ENCODE measurements at places on chromosomes 2 and 18.

- no peak for DNase-seq
Measured at GRCh38 chr2:64487256-64488049, 33.5 kb downstream of the LGALSL start.

- DNase-seq: no peak
Measured at GRCh38 chr2:205612636-205613035, 69.7 kb upstream of the NRP2 start.

DNA sequence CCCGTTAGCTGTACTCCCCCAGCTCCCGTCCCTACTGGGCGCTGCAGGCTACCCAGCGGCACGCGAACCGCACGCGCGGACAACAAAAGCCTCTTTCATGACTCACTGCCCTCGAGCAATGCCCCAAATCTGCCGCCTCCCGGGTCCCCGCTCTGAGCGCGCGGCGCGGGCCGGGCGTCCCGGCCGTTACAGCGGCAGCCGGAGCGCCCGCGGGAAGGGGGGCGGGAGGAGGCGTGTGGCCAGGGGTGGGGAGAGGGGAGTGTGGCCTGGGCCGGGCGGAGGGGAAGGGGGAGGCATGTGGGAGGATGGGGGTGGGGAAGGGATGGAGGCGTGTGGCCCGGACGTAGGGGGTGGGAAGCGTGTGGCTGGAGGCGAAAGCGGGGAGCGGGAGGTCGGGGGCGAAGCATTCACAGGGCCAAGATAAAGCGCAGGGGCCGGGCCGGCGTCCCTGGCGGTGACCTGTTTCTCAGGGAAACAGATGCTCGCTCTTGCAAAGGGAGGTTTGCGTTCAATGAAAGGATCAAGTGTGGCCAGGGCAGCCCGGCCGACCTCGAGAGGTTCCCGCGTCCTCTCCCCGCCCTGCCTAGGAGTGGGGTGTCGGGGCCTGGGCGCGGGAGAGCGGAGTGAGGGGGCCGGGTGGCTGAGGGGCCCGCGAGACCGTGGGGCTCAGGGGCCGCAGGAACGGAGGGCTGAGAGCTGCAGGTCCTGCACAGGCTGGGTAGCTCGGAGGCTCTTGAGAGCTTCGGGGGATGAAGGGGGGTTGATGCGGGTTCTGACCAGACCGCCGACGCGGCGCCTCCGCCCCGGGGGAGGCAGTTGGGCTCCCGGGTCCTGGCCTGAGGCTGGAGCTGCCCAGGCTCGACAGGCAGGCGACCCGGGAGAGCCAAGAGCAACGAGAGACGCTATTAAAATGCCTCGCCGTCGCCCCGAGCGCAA lies 3.5 kb upstream of the NEUROD1 start:
- DNase-seq: no peak

DNA sequence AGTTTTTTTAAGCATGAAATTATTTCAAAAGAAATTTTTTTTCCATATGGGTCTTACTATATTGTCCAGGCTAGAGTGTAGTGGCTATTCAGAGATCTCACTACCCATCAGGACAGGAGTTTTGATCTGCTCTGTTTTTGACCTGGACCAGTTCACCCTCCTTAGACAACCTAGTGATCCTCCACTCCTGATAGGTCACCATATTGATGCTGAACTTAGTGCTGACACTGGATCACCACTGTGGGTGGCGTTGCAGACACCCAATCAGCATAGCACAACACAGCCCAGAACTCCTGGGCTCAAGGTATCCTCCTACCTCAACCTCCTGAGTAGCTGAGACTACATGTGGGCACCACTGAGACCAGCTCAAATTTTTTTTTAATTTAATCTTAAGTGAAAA lies 8.2 kb downstream of the OLA1 start:
- no peak for DNase-seq

DNA sequence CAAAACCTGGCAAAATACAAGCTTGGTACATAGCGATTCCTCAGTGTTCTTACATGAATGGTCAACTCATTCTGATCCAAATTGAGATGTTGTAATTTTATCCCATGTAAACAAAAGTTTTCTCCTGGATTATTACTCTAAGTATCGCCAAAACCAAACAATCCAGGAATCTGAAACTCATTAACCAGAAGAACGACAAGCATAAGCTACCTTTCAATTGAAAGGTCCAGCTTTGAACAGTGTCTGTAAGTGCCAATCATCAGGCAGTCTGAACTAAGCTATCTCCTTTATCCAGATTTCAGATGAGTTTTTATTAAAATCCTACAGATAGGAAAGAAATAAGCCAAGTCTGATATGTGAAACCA lies 2.4 kb downstream of the MEX3C start:
- DNase-seq: no peak

DNA sequence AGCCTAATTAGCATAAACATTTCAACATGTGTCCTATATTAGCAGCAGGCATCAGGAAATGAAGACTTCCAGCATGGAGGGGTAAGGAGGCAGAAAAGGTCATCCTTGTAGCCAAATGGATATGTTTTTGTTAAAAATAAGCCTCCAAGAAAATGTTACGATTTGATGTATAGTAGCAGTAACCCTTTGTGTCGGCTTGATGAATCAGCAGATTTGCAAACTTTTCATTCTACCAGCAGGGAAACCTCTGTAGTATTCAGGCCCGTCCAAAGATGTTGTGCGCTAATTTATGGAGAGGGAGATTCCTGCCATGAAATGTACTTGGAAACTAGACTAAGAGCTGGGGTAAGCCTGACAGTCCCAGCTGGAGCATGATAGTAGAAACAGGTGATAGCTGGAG lies 780.8 kb upstream of the KLHL29 start:
- DNase-seq: no peak

DNA sequence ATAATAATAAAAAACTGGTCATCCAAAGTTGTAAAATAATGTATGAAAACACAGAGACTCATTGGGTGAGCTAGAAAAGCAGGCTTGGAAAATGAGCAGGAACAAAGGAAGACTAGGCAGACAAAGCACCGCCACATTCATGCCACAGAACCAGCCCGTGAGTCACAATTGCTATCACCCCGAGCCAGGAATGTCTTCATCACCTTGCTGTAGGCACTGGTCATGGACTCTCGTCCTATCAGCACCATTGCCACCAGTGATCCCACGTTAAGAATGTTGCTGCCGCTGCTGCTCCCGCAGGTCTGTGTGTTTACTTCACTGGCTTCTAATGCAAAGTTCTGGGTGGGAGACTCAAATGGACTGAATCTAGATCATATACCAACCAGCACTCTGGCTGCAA lies 417.9 kb downstream of the PID1 start:
- no peak for DNase-seq

GRCh38 chr18:59189008-59189407 lies 30.9 kb upstream of the GRP start:
- DNase-seq: no peak

GRCh38 chr2:105580870-105581554 lies 163.7 kb upstream of the NCK2 start:
- no peak for DNase-seq

- no peak for DNase-seq
Measured at GRCh38 chr2:39158351-39158750, 37.5 kb upstream of the SOS1 start.

DNA sequence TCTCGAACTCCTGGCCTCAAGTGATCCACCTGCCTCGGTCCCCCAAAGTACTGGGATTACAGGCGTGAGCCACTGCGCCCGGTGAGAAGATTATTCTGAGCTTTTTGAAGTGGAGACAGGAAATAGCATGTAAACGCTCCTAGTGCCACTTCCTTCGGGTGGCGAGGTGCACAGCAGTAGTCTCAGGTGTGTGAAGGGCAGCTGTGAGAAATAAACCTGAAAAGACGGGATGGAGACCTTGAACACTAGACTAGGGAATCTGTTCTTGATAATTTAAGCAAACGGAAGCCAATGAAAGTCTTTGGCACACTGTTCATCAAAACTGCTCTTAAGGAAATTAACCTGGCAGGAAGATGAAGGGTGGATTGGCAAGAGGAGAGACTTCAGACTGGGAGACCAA lies 439 bp upstream of the PLEKHH2 start:
- no peak for DNase-seq

- no peak for DNase-seq
Measured at GRCh38 chr18:49730951-49731391, 82.4 kb downstream of the ACAA2 start.

DNA sequence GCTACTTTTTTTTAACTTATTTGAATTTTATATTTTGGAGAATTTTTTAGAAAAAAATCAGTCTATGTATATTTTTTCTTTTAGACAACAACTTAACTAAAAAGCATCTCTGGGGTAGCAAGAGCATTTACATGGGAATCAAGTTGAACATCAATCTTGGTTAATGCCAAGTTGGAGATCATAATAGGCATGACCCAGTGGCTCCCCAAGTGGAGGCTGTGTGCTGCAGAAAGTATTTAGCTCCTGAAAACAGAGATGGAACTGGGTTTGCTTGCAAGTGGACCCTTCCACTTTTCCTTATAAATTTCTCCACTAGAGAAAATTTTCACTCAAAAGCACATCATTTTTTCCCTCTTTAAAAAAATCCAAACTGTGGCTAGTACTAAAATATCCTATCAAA lies 23.9 kb upstream of the CAVIN2 start:
- DNase-seq: no peak

- DNase-seq: no peak
Measured at GRCh38 chr2:85925216-85925671, 36.5 kb upstream of the ST3GAL5 start.

DNA sequence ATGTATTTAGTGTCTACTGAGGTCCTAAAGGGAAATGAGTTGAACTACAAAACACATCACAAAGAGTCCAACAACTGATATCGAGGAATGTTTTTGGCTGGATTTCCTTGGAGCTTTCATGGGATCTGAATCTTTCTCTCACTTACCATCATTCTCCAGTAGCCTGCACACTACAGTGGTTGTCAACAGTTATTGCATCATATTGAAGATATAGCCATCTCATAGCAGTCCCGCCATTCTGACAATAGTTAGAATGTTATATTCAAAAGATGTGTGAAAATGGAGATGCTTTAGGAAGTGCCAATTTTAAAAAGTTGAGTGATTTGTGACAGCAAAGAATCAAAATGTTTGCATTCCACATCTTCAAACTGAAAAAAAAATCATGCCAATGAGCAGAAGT lies 186.8 kb downstream of the DSC3 start:
- no peak for DNase-seq

GRCh38 chr2:42140496-42140895 lies 28.7 kb upstream of the EML4 start:
- no peak for DNase-seq

DNA sequence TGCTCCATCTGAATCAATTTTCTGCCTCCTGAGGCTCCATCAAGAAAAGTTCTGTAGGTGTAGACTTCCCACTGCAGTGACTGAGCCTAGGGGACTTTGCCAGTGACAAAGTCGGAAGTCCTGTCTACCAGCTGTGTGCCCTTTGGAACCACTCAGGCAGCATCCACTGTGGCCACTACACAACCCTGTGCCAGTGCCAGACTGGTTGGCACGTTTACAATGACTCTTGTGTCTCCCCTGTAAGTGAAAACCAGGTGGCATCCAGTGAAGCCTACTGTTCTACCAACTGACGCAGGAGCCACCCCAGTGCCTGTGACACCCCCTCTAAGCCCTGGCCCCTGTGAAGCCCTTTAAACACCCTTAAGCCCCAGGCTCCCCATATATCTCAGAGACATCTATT lies 132.1 kb upstream of the SERPINE2 start:
- peak; percentile 67 for DNase-seq

DNA sequence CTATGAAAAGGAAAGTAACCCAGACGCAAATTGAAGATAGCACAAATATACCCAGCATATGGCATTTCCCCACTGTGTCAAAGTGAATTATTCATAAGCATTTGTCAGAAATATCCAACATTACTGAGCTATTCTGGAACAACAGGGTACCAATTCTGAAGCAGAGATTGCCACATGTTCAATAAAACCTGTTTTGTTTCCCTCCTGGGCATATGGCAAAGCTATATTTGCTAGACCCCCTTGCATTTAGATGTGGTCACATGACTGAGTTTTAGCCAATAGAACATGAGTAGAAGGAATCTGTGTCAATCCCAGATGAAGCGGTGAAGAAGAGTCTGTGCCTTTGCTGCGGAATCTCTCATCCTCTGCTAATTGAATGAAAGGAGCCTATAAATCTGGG lies 296.4 kb upstream of the DLGAP1 start:
- DNase-seq: peak; percentile 83

DNA sequence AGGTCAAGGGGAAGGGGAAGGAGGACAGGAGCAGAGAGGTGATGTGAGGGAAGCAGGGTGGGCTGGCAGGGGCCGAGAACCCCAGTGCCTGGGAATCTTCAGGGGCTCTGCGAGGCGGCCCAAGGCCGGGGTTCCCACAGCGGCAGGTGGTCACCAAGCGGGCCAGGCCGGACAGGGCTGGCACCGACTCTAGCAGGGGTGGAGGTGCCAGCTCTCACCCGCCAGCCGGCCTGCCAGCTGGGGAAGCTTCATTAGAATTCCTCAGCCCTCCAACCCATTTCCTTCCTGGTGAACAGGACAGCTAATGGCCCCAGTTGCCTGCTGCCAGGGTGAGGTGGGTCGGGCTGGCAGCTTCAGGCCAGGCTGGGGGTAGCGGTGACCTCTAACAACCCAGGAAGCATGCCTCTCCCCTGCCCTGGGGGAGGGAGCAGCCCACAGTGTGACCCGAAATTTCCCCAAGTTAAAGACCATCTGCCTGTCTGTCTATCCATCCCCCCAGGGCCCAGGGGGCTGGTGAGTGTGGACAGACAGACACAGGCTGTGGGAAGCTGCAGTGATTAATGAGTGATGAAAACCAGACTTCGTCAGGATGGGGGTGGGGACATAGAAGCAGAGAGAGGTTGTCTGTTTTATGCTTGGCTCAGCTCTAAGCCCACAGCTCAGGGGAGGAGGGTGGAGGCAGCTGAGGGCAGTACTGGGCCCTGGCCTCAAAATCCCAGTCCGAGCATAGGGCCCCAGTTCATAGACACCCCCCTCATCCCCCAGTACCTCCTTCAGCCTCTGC lies 144.1 kb downstream of the ZFP36L2 start:
- no peak for DNase-seq

- no peak for DNase-seq
Measured at GRCh38 chr2:120396013-120396860, 50.3 kb downstream of the INHBB start.

DNA sequence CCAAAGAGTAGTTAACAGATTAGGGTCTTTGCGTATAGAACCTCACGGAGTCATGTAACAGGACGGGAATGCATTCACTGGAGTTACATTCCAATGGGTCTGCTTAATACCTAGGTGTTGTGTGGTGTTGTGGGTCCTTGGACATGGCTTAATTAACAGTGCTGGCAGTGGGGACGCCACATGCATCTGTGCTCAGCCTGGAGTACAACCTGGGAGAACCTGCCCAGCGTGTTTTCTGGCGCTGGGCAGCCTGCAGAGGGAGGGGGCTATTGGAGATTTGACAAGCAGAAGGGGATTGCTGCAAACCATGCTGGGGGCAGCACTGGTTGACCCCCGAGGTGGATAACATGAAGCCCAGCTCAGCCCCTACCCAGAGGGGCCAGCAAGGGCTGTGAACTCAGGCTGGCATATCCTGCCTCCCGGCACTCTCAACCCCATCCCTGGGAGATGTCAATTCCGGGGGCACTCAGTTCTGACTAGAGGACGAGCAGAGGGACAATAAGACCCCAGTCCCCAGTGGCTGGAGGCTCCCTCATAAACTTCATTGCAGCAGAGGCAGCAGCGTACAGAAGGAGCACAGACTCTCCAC lies 29.3 kb upstream of the COPS8 start:
- DNase-seq: no peak

GRCh38 chr2:72794572-72794971 lies 31.3 kb downstream of the EXOC6B start:
- no peak for DNase-seq

GRCh38 chr18:7132356-7133150 lies 15.0 kb upstream of the LAMA1 start:
- no peak for DNase-seq

GRCh38 chr2:127859712-127860085 lies 1.7 kb upstream of the POLR2D start:
- DNase-seq: no peak

- DNase-seq: no peak
Measured at GRCh38 chr2:240946046-240946445, 39.9 kb downstream of the CROCC2 start.

Data from spinal cord (tissue), 10 donors.